ENCODE measurements at places on chromosomes 3 and 15.

DNA sequence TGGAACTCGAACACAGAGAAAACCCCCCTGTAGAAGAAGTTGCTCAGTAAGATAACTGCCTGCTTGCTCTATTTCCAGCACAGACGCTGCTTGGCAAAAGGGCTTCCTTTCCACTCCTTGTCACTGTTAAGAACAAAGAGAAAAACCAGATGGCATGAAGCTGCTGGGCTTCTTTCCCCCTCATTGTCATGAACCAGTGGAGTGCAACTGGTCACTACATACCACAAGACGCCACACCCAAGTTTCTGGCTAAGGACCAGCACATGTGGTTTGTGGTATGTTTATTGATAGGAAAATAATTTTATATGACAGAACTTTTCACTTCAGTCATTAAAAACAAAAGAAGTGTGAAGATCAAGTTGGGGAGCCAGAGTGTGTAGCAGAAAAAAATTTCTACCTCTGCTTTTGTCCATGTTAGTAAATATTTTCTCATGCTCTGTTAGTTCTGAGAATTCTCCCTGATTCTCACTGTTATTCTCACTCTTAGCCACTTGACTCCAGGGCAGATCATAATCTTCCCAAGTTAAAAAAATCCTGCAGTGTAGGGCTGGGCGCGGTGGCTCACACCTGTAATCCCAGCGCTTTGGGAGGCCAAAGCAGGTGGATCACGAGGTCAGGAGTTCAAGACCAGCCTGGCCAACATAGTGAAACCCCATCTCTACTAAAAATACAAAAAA is 37.9 kb downstream of the CLK3 start:
- no peak for DNase-seq

DNA sequence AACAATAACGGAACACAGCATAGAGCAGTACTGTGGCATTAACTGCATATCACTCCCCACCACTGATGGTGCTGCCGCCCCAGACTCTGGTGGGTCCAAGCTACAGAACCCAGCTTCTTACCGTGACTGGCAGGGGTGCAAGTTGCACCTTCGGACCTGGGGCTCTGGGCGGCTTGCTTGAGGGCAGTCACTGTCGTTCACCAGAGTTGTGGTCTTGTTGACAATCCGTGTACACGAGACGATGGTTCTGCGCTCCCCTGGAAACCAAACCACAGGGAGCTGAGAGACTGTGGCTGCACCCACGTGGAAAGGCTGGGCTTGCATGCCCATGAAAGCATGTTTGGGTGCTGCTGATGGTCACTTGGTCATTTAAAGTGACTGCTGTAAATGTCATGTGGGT is 293.0 kb downstream of the ADAMTS17 start:
- no peak for DNase-seq

- DNase-seq, result no peak
Measured at GRCh38 chr15:76059320-76060117, at the start of gene TMEM266. TSS of gene TMEM266 (plus strand) at chr15:76059985. CDS start at chr15:76134264, 74,279 bp downstream.

GRCh38 chr3:58659051-58659675 is 7.4 kb downstream of the FAM3D start:
- no peak for DNase-seq

DNA sequence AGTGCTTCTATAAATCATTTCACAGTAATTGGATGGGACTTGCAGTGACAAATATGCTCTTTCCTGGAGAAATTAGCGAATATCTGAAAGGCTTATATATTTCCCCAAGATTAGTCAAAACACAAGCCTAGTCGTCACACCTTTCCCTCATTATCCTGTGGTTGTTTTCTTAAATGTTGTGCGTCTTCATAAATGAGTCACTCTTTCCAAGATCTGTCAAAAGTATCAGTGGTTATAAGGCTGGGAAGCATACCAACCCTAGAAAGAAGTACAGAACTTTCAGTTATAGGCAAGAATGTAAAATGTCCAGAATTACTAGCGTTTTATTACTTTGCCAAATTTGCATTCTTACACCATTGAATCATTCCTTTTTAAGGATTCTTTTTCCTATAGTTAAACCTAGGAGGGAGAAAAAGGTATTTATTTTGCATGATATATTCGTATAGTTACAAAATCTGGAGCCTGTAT is 33.6 kb downstream of the TMEM212 start:
- no peak for DNase-seq

GRCh38 chr15:53978253-53978906 is at the start of gene UNC13C:
TSS of gene UNC13C (plus strand) at chr15:53978441. CDS start at chr15:54012904, 34,463 bp downstream.
- DNase-seq, result no peak

DNA sequence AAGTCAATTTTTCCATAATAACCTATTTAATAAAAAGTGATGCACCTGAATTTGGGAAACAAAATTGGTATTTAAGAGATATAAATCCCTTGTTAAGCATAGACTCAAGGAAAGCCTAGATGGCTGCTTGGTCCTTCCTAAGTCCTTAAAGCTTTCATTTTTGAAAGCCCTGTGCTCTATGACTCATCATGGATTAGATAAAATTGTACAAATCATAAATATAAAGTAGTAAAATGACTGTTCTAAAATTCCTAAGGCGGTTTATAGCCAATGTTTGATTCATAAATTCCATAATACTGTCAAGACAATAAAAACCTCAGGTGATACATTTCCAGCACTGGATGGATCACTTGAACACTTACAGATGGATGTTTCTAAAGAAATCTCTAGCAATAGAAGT is 730.8 kb upstream of the EPHA6 start:
- no peak for DNase-seq

GRCh38 chr3:70754314-70754713 is 441.9 kb upstream of the MDFIC2 start:
- no peak for DNase-seq
